Tibial nerve (tissue), 4 donors: ENCODE measurements at places on chromosomes 4 and X.

DNA sequence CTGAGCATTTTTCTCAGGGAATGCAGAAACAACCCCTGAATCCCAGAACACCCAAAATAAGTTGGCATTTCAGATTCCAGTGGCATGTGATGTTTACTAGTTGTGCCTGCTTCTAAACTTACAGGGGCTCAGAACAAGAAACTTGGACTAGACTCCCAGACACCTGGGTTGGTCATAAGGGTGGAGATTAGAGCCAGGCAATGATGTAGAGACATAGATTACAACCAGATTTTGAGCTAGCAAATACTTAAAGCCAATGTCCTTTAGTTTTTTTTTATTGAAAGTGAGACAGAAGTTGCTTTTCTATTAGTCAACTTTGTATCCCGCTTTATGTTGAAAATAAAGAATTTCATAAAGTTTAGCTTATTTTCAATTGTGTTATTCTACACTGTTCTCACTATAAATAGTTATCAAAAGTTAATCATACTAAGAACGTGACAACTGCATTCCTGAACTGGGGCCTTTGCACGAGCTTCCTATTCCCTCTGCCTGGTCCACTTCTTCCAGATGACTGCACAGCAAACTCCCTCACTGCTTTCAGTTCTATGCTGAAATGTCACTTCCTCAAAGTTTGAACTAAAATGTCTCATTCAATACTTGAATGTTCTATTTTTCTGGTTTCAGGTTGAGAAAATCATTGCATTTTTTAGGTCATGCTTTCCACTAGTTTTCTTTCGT, 224.7 kb upstream of the PPP1R2C start:
- DNase-seq, result no peak

DNA sequence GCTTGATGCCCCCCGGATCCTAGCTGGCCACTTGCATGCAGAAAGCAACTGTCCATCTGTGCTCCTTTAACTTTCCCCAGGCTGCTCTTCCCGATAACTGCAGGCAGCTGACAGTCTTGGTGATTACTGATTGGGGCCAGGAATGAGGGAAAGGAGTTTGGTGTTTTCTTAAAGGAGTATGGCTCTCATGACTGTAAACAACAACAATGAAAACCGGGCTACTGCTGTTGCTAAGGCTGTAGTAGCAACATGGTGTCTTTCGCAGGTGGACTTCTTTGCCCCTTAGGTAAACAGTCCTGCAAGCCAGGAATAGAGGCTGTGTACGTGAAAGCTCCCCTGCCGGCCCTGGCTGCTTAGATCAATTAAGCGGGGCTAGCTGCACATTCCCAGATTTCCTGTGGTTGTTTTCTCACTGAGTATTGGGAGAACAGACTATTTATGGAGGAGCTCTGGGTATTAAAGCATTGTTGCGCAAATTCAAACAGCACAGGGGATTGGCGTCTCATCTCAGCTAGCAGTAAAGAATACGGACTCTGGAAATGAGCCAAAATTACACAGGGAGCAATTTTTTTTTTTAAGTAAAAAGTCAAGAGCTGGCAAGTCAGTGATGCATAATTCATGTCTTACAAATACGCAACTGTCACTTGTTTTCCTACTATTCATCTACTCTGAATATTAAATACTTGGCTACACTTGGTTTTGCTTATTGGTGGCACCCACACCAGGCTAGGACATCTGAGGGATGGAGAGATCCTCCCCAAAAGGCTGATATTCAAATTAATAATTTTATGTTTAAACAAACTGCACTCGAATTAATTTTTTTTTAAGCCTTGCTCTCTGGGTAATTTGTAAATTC, 61.6 kb upstream of the NAP1L5 start:
- no peak for DNase-seq

DNA sequence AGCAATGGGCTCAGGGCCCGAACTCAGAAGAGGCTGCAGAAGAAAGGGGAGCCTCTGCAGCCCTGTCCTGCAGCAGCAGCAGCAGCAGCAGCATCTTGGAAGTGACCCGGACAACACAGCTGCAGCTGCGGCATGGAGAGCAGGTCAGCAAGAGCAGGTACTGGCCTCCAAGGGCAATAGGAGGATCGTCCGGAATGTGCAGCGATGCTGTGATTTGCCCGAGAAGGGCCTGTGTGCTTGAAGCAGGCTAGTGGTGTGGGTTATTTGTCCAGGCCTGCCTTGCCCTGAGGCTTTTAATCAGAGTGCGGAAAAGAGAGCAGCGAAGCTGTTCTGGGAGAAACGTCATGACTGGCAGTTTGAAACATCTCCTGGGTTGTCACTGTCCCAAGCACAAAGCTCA, 126.0 kb downstream of the F11 start:
- DNase-seq, result no peak

- DNase-seq, result no peak
Observed at GRCh38 chr4:80438016-80438415, 102.5 kb downstream of the CFAP299 start.
